ENCODE measurements at places on chromosomes 4 and X.
A peak's percentile ranks its signal among the peaks of the same experiment; 100 is the strongest.

DNA sequence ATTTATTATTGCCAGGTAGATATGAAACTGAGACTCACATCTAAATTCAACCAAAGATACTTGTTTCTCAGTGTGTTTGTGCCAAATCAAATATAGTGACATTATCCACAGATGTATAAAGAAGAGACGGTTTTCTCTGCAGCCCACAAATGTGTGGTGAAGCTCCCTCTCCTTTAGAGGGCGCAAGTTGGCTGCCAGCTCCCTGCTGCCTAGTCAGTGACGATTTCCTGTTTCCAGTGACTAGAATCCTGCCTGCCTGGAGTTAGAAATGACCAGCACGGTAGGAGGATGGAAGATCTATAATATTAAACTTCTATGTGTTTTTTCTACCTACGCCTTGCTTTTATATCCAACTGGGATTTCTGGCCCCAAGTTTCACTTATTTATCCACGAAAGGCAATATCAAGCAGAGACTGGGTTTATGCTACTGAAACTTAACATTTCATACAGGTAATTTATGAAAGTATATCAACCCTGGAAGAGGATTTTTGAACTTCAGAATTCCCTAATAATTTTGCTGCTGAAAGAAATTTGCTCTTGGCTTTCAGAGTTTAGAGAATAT lies 1793.7 kb upstream of the TENM3 start:
- DNase-seq = no peak

DNA sequence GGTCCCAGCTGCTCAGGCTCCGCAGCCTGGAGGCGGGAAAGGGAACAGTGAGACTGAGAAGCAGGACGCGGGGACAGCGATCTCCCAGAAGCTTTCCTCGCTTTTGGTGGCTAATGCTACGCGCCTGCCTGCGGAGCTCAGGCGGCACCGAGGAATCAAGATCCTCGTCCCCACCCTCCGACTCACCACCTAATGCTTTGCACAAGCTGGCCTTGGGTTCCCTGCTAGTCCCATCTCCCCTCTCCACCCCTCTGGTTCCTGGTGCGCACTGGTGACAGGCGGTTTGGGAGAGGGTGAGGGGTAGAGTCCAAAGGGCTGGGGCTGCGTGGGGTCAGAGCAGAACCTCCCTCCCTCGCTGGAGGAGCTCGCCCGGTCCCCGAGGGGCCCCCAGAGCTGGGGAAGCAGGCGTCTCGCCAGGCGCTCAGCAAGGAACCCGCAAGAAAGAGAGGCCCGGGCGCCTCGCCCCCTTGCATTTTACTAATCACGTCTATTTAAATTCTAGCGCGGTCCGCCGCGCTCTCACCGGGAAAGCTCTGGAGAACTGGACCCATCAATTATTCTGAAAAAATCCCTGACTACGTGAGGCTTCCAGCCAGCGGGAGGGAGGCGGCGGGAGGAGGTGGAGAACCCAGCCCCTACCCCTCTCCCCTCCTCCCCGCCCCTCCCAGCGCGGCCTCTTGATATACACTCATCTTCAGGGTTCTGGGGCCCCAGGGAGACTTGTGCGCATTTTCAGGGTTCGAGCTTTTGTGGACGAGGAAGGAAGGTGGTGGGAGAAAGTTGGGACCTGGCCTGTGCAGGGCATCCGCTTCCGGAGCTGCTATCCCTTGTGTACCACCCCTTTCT lies 9.1 kb downstream of the POU4F2 start:
- no peak for DNase-seq

GRCh38 chr4:6779667-6780565 lies 2.6 kb upstream of the KIAA0232 start:
- DNase-seq = no peak

DNA sequence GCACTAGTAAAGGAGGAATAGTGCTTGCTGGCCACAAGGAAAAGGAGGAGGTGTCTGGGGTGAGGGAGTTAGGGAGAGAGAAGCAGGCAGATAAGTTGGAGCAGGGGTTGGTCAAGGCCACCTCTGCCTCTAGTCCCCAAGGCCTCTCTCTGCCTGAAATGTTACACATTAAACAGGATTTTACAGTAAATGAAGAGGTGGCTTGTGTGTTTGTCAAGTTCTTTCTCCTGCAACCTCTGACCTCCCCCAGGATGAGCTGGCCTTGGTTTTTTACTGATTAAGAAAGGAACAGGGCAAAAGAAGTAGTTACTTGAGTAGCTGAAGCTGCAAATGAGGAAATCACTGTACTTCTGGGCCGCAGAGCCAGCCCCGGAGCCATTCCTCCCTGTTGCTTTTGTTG lies 2.0 kb downstream of the GJB1 start:
- DNase-seq = no peak

GRCh38 chr4:73673286-73673685 lies 53.0 kb upstream of the RASSF6 start:
- DNase-seq = no peak

DNA sequence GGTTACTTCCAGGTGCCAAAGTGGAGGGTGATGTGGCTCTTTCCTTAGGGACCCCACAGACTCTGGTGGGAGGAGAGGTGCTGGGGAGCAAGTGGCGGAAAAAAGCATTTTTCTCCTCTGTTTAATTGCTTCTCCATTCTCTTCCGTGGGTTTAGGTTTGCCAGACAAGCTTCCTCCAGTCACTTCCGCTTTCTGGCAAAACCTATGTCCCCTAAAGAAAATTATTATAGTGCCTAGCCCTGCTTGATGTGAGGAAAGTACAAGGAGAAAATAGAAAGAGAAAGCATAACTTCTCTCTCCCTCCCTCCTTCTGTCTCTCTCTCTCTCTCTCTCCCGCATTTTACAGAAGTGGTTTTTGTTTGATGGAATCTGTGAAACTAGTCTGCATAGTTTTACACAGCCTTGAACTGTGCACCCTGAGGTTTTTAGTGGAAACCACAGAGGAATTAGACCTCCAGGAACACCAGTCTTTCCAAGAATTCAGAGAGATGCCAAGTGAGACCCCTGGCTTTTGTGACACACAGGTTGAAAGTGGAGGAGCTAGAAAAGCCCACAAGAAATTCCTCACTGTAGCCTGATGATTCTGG lies 231.1 kb upstream of the ANXA3 start:
- no peak for DNase-seq

DNA sequence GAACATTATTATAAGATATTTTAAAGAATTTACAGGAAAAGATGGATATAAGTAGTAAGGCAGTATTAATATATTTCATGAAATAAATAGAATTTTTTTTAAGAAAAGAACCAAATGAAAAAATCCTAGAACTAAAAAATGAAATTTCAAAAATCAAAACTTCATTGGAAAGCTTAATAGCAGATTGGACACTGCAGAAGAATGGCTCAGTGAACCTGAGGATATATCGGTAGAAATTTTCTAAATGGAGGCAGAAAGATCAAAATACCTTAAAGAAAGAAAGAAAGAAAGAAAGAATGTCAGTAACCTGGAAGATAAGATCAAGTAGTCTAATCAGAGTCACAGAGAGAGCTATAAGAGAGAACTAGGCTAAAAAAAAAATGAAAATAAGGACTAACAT lies 21.3 kb upstream of the FAM13A start:
- no peak for DNase-seq

- DNase-seq = no peak
Measured at GRCh38 chr4:87974856-87975462, 555 bp upstream of the SPP1 start.

GRCh38 chrX:96170626-96171025 lies 514.0 kb upstream of the DIAPH2 start:
- DNase-seq = no peak

- DNase-seq = no peak
Measured at GRCh38 chr4:133865612-133866327, 335.8 kb downstream of the PABPC4L start.

DNA sequence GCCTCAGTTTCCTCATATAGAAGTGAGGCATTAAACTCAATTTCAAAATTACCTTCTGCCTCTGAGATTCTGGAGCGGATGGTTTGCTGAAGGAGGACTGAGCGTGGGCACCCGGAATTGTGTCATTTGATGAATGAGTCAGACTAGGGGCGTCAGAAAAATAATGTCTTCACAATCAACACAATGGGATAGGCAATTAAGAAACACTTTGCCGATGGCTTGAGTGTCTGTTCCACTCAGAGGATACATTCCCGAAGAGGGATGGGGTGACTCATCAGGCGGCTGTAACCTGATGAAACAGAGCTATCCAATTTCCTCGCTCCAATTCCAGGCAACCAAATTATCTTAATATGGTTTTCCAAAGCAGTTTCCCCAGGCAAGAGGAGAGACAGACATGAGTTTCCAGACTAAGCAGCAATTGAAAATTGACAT lies 1.2 kb upstream of the CHRNA9 start:
- no peak for DNase-seq

DNA sequence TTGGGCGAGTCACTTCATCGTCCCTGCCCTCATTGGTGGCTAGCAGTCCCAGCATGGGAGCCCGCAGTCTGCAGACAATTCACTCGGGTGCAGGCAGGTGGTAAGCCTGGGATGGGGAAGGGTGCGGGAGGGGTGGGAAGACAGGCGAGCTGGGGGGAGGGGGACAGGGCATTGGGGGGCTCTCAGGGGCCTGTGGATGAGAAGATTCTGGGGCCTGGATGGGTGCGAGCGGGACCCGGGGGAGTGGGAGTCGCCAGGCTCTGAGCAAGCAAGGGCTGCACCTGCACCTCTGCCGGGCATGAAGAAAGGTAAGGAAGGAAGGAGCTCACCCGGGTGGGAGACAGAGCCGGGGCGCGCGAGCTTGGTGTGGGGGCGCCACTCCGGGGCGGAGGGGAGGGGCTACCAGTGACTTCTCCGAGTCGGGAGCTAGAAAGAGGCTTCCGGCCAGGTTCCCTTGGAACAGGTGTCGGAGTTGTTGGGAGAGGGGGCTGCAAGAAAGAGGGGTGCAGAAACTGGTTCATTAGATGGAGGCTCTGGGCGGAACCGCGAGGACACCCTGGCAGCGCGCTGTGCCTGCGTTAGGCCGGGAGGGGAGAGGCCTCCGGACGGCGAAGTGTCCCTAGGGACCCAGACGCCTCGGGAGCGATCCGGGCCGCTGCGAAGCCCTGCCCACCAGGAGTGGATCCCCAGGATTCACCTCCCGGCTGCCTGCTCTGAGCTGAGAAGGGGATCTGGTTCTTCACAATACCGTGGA lies 103.4 kb upstream of the PDLIM3 start:
- no peak for DNase-seq

- no peak for DNase-seq
Measured at GRCh38 chrX:69317721-69318120, 152.5 kb upstream of the PJA1 start.

DNA sequence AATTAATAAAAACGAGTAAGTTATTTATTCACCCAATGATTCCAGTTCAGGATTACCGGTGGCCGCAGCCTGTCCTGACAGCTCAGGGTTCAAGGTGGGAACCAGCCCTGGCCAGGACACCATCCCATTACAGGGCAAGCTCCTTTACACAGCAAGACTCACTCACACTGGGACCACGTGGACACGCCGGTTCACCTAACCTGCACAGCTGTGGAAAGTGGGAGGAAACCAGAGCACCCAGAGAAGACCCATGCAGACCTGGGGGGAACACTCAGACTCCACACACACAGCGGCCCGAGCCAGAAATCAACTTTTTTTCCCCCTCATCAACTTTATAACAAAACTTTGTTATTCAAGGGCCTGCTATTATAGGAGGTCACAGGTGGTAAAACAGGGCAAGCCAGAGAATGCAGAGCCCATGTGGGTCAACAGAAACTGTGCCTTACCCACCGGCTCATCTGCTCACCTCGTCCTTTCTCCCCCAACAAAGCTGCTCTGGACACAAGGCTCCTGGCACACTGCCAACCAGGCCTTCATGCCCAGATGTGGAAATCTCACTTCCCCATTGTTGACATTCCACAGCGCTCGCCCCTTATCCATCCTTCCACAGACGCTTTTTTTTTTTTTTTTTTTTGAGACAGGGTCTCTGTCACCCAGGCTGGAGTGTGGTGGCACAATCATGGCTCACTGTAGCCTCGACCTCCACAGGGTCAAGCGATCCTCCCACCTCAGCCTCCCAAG lies 8.0 kb upstream of the ODAPH start:
- DNase-seq = no peak

DNA sequence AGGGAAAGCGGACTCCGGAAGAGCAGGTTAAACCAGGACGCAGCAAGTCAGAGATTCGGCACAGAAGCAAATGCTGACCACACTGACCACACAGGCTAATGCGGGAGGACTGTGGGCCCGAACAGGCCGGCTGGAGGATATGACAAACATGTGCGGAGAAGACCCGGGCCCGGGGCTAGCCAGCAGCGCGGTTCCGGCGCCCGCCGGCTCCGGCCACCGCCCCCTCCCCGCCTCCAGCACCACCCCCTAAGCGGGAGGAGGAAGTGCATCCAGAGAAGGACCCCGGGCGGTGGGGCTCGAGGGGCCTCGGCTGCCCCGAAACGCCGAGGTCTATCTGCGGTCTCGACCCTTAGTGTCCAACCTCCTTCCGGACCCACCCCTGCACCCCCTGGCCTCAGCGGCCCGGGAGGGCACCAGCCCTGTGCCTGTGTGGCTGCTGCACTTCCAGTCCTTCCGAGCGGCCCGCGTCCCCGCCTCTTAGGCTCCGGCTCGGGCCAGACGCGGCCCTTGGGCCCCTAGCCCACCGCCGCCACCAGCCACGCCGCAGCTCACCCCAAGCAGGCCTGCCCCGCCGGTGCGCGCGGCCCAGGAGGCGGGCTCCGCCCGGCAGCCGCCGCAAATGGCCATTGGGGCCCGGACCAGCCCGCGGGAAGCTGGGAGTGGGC lies 2.1 kb downstream of the ELOVL6 start:
- DNase-seq = peak; percentile 3

- DNase-seq = no peak
Measured at GRCh38 chr4:85474818-85475630, at the start of gene ARHGAP24. Gene ARHGAP24 (plus strand): TSS chr4:85475150.

GRCh38 chr4:75513526-75514130 lies 575 bp downstream of the RCHY1 start:
- DNase-seq = no peak

- DNase-seq = no peak
Measured at GRCh38 chr4:63618883-63619718, 790.1 kb downstream of the TECRL start.

- DNase-seq = no peak
Measured at GRCh38 chr4:120139392-120139791, 72.7 kb upstream of the MAD2L1 start.

GRCh38 chrX:124594017-124594651 lies 247.8 kb downstream of the SH2D1A start:
- no peak for DNase-seq

- DNase-seq = no peak
Measured at GRCh38 chr4:63919636-63920365, 489.4 kb downstream of the TECRL start.

DNA sequence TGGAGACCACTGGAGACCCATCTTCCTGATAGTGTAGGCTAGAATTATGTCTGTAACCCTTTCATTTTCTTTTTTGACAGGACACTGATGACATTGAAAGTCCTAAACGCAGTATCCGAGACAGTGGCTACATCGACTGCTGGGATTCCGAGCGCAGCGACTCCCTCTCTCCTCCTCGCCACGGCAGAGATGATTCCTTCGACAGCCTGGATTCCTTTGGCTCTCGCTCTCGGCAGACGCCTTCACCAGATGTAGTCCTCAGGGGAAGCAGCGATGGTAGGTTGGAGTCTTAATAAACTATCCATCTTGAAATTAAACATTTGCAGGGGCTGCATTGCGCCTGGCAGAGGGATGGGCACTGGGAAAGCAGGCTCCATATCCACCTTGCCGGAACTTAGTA lies 75.4 kb downstream of the LIMCH1 start:
- DNase-seq = no peak

- no peak for DNase-seq
Measured at GRCh38 chr4:172674811-172675210, 493.8 kb upstream of the GALNT7 start.
